ENCODE measurements at places on chromosomes 13 and 19. TPM values are rescaled to one million over a fixed set of nuclear protein-coding genes. Genes with fewer than 3 reads are reported as not detected.

The CNMD gene
- total RNA-seq = 0.29 TPM

The SULT2A1 gene
- total RNA-seq = not detected

The KIR3DL1 gene
- 0.59 TPM for total RNA-seq

The GAPDHS gene
- not detected for total RNA-seq

The INSL3 gene
- not detected for total RNA-seq

The TUBA3C gene
- not detected for total RNA-seq

The ZNF66 gene
- 4.2 TPM for total RNA-seq

The IRGQ gene
- total RNA-seq = 17.4 TPM

The ANGPTL4 gene
- total RNA-seq = 186 TPM

The STARD13 gene
- total RNA-seq = 62.3 TPM

The PDX1 gene
- total RNA-seq = not detected

The PINLYP gene
- total RNA-seq = 12.5 TPM

The FGF21 gene
- total RNA-seq = not detected

The ZNF132 gene
- 3.5 TPM for total RNA-seq

- DNase-seq = peak; percentile 86
These were observed 21.5 kb downstream of the NFIC start for GRCh38 chr19:3387645-3388589.

DNA sequence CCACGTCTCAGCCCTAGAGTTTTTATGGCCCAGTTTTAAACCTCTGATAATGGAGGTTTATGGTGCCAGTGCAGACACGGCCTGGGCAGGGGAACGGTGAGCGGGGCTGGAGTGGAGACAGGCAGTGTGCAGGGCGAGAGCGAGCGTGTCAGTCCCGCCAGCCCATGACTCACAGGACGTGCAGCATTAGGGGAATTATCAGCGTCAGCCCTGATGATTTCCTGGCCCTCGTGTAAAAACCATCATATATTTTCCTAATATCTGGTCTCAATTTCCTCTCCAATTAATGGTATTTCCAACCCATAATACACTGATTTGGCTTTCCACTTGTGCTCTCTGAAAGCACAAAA is 104.6 kb upstream of the VSTM2B start:
- no peak for DNase-seq

- no peak for DNase-seq
These were observed 2.0 kb downstream of the FARP1 start for GRCh38 chr13:98144801-98145350.

DNA sequence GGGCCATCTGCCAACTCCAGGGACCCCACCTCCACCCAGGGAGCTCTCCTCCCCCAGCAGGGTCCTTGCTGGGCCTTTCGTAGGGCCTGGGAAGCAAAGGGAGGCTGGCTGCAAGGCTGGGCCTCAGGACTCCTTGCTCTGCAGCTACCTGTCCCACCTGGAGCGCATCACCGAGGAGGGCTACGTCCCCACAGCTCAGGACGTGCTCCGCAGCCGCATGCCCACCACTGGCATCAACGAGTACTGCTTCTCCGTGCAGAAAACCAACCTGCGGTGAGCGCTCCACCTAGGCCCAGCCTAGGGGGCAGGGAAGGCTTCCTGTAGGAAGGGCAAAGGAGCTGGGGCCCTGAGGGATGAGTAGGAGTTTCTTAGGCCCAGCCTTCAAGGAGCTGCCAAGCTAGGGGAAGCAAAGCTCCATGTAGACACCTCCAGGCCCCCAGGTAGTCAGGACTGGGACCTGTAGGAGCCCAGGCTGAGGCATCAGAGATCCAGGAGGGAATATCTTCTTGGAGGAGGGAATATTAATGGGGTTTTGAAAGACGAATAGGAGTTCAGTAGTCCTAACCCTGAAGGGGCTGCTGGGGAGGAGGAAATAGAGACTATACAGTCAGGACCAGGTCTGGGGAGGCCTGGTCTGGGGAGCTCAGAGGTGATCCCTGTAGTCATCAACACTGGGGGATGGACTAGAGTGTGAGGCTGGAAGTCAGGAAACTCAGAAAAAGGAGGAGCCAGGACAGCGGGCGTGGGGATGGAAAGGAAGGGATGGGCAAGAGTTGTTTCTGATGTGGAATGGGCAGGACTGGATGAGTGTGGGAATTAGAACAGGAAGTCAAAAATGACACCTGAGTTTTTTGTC is 16.0 kb downstream of the GNA15 start:
- DNase-seq = no peak

DNA sequence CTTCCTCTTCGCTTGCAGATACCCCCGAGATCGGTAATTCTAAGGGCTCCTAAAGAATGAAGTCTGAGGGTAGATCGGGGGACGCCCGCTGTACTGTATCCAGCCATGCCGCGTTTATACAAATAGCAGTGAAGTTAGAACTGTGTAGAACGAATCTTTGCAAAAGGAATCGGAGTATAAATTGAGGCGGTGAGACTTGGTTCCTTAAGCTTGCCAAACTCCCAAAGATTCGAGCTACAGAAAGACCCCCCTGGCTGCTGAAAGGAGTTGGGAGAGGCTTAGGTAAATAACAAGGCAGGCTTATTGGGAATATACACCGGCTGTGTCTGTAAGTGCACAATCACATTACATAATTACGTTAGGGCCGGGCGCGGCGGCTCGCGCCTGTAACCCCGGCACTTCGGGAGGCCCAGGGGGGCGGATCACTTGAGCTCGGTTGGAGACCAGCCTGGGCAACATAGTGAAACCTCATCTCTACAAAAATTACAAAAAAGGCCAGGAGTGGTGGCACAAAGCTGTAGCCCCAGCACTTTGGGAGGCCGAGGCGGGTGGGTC is 12.2 kb downstream of the TMEM160 start:
- DNase-seq = no peak

GRCh38 chr13:28475916-28476725 is 18.8 kb downstream of the FLT1 start:
- no peak for DNase-seq

- DNase-seq = no peak
These were observed 1145.6 kb upstream of the MIR17HG start for GRCh38 chr13:90201676-90202460.

GRCh38 chr13:33352526-33352925 is 67.0 kb upstream of the STARD13 start:
- DNase-seq = no peak

DNA sequence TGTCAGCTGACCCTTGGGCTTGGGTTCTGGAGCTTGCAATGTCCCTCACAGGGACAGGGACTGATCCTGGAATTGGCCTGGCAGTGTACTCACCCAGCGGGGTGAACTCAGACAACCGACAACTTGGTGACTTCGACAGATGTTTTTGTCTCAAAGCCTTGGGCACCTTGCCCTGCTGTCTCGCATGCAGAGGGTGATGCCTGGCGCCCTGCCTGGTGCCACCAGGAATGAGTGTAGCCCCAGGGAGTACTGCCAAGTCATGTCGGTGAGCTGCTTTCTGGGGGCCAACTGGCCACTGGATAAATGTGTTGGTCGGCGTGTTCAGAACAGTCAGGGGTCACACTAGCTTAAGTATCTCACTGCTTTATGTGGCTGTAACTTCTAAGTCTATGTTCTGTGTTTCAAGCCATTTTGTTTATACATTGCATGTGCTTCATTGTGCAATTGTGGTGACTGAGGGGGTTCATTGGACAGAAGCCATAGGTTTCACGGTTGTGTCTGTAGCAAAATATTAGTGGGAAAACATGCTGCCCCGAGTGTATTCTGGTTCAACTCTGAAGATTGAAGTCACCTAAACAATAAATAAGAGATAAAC is 96.3 kb upstream of the TNFSF11 start:
- no peak for DNase-seq

DNA sequence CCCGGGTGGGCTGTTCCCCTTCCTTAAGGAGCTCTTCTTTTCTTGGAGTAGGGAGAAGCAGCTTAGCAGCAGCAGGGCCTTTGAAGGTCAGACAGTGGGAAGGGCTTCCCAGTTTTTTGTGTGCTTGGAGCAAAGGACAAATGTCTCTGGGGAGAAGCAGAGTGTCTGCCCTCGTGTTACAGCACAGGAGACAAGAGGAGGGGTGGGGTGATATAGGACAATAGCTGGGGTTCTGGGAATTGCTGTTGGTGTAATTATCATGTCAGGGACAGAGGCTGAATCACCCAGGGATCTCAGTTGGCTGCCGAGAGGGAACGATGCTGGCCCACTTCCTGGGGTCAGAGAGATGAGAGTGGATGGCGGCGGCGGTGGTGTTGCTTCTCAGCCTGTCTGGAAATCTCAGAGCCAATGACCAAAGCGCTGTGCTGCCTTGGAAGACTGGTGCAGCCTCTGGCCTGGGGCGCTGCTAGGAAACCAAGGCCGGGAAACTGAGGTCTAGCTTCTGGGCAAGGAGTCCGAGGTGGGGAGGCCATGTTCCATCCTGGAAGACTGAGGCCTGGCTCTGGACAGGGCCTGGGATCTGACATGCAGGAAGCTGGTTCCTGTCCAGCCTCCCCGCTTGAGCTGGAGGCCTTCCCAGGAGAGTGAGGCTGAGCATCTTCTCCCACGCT is 1.2 kb downstream of the INAFM1 start:
- DNase-seq = no peak

DNA sequence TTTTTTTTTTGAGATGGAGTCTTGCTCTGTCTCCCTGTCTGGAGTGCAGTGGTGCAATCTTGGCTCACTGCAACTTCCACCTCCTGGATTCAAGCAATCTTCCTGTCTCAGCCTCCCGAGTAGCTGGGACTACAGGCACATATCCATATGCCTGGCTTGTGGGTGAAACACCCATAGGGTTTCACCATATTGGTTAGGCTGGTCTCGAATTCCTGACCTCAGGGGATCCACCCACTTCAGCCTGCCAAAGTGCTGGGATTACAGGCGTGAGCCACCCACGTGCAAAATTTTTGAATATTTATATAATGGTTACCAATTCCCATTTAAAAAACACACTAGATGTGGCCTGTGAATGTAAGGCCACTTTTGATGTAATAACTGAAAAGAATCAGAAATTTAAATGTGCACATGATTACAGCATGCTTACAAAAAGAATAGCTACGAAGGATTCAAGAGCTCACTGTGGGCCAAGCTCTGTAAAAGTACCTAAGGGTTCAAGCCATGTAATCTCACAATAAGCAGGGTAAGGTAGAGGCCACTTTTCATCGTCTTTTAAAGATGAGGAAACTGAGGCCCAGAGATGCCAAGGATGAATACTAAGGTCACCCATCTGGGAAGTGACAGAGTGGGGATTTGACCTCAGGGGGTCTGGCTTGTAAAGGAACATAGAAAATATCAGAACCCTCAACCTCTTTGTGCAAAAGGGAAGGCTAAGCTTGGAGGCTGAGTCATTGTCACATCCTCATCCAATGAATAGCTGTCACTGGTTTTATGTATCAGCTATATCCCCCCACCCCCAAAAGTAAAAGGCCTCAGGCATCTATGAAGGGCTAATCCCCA is 17.8 kb downstream of the TNFSF14 start:
- DNase-seq = no peak

GRCh38 chr19:30325676-30326392 is 46.4 kb upstream of the ZNF536 start:
- DNase-seq = no peak

- DNase-seq = no peak
These were observed 439.5 kb downstream of the FGF9 start for GRCh38 chr13:22110368-22110767.

GRCh38 chr13:41496420-41497234 is 39.3 kb downstream of the RGCC start:
- no peak for DNase-seq

GRCh38 chr13:99301913-99302636 is 5.1 kb downstream of the GPR183 start:
- no peak for DNase-seq

GRCh38 chr19:29667901-29668341 is 2.7 kb downstream of the PLEKHF1 start:
- DNase-seq = peak; percentile 38

- no peak for DNase-seq
These were observed 530.9 kb downstream of the MYO16 start for GRCh38 chr13:109160357-109160756.

GRCh38 chr19:10227026-10227971 is 3.8 kb downstream of the S1PR2 start:
- DNase-seq = peak; percentile 78

GRCh38 chr19:1225440-1226226 is 12.2 kb downstream of the CBARP start:
- DNase-seq = no peak

DNA sequence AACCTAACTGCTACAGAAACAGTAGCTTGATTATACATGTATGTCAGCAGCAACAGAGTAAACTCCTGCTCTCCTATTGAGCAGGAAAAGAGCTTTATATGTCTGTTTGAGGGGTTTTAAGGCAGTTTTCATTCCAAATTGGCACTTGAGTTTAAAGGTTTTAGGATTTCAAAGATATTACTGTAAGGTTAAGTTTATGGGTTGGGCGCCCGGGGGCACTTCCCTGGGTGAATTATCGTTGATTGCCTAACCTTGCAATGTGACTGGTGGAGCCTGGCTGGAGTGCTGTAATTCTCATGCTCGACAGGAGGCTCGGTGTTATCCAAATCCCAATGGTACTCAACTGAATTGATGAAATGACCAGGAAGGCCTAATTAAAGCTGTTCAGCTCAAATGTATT is 1586.1 kb downstream of the OLFM4 start:
- DNase-seq = no peak

GRCh38 chr13:112174476-112175110 is 107.6 kb downstream of the SOX1 start:
- DNase-seq = no peak

- no peak for DNase-seq
These were observed 20.8 kb downstream of the NOVA2 start for GRCh38 chr19:45952686-45953505.

GRCh38 chr13:94822356-94822755 is 110.0 kb upstream of the SOX21 start:
- DNase-seq = no peak

Measured in breast epithelium (tissue), 4 donors.